ENCODE measurements at places on chromosomes 5 and 9.

DNA sequence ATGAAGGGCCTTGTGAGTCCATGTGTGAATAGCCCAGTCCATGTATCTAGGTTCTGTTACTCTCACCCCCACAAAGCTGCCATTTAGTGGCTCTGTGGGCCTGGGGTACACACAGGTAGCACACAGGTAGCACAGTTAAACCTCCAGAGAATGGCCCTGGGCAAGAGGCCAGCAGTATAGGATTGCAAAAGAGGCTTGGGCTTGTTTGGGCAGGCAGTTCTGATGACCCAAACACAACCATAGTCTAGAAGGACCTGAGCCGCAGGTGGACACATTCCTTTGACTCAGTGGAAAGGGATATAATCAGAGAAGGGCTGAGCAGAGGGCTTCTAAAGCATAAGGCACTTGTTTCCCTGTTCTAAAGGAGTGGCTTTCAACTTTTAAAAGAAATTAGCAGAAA is 326.8 kb upstream of the SGCD start:
- DNase-seq, result no peak

- DNase-seq, result no peak
Observed at GRCh38 chr5:138528208-138528607, 14.8 kb downstream of the ETF1 start.

DNA sequence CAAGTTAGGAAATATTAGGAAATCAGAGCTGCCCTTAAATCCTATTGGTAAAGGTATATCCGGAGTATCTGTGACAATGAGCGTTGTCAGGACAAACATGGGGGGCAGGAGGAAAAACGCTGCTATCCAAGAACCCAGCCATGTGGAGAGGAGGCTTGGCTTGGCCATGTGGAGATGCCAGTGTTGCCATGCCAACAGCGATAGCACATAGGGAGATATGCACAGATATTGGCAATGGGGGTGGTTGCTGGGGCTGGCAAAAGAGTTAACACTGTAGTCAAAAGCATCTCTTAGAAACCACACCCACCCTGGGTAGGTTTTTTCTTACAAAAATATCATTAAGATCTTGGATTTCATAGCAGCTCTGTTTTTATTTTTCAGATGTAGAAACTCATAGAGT is 106.4 kb upstream of the ASTN2 start:
- no peak for DNase-seq

- DNase-seq, result no peak
Observed at GRCh38 chr5:144356489-144356888, 185.8 kb downstream of the KCTD16 start.

- no peak for DNase-seq
Observed at GRCh38 chr5:173229966-173230689, 4.9 kb downstream of the NKX2-5 start.

- DNase-seq, result no peak
Observed at GRCh38 chr5:91106842-91107511, 276.1 kb downstream of the ARRDC3 start.
